ENCODE measurements at places on chromosomes 11 and 22.

DNA sequence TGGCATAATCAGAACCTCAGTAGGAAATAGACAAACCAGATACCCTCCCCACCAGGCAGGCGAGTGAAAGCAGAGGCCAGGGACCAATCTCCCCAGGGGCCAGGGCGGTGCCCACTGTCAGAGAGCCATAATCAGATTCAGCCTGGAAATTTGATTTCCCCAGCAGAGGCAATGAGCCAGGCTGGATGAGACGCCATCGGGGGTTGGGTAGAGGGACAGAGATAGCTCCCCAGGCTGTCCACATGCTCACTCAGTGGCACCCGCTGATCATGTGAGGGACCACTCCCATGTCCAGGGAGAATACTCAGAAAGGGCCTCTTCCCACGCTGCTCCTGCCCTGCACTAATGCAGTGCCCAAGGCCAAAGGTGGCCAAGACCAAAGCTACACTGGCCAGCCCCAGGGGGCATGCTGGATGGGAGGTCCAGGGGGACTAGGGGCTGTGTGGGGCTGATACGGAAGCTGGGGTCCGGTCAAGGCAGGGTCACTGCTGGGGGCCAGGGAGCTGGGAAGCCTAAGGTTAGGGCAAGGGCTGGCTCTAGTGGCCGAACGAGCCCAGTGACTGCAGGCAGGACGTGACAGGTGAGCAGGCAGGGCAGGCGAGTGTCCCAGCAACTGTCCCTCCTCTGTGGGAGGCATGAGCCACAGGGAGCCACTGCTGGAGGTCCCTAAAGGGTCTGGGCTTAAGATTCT is 19.8 kb downstream of the ARVCF start:
- no peak for DNase-seq

DNA sequence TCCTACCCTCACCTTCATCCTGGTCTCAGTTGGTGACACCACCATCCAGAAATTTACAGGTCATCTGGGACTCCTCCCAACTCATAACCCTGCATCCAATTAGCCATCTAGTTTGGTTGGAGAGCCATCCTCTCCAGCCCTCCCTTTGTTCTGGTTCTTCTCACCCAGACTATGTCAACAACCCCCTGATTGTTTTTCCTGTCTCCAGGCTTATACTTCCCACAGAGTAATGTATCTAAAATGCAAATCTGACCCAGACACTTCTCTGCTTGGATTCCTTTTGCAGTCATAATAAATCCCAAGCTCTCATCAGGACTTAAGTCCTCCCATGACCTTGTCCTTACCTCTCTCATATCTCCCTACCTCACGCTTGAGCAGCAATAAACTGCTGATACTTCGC is 3.0 kb downstream of the TTC12 start:
- DNase-seq, result peak; percentile 4

DNA sequence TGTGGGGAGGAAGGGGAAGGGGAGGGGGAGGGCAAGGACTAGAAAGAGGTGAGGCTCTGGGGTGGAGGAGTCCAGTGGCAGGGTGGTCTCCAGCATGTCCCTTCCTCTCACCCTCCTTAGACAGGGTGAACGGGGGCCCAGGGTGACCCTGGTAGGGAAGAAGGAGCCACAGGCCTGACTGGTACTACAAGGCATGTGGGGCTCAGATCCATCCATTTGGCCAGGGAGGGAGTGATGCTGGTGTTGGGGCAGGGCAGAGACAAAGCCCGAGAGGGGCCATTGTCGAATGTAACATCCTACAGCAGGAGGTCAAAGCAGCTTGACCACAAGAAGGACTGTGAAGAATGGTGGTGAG is 69.0 kb upstream of the SHISAL1 start:
- no peak for DNase-seq

DNA sequence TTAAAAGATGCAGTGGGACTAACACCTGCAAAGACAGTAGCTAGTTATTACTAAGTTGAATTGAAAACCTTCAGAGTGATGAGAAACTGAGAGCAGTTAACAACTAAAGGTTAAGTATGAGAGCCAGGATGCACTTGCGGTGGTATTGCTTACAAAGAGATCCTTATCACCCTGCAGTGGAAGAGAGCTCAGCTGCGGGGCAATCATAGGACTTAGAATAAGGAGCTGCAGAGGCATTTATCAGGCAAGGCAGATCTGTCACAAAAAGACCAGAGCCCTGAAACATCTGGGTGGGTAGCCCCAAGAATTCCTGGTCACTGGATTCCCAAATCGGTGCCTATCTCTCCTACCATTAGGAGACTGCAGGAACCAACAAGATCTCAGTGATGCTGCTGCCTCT is 34.3 kb upstream of the CFAP300 start:
- DNase-seq, result no peak

DNA sequence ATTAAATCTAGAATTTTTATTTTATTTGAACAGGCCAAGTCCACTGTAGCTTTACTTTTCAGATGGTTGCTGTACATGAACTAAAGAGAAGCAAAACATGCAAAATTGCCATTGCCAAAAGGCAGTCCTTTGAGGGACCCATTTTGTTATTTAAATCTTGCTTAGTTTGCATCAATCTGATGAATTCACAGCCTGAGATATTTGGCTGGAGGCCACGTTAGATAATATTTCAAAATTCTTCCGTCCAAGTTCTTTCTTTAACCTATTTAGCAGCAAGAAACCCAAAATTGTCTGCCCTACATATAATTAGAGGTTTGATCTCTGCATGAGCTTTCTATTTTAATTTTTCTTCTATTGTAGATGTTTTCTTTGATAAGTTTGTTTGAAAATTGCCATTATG is 1706.9 kb upstream of the RAG2 start:
- DNase-seq, result no peak

DNA sequence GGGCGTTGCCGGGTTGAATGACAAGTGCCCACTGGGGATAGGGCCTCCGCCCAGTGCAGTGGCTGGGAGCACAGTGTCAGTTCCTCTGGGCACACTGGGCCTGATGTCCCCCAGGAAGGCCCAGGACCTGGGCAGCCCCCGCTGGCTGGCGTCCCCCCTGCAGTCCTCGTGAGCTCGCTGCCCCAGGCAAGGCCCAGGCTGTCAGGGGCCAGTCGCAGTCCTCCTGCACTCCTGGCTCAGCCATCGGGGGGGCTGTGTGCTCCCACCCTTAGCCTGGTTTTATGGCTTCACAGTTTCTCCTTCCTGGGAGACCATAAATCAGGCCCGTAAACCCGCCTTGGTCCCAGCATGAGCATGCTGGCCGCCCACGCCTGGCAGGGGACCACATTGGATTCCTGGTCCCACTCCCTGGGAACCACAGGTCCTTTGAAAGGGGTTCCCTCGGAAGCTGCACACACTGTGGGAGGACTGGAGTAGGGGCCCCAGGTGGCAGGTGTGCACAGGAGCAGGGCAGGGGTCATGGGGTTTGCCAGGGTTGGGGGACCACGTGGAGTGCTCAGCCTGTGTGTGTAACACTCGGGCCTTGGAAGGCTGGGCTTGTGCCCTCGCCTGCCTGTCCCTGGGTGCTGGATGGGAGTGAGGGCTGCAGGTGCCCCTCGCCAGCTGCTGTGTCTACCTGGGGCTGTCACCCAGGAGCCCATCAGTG is 113.6 kb downstream of the KCNQ1OT1 start:
- DNase-seq, result no peak

- no peak for DNase-seq
Observed at GRCh38 chr11:113568566-113568965, 93.4 kb upstream of the DRD2 start.

- DNase-seq, result peak; percentile 62
Observed at GRCh38 chr11:100810146-100810545, 123.1 kb downstream of the ARHGAP42 start.

DNA sequence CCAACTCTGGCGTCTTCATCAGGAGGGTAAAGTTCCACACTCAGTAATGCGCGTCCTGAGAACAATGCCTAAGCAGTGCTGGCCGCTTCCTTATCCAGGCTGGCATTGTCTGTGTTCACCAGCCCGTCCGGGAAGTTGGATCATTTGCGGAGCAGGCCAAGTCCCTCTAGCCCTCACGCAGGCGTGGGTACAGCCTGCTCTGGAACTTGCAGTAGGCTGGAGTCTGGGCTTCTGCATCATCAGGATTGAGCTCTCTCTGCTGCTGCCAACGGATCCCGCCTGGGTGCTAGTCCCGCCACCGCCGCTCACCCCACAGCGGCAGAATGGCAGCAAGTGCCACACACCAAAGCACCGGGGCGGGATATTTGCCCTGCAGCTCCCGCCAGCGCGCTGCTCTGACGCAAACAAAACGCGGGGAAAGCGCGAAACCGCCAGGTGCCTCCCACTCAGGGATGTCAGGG is 29.0 kb downstream of the GLYATL1 start:
- no peak for DNase-seq

DNA sequence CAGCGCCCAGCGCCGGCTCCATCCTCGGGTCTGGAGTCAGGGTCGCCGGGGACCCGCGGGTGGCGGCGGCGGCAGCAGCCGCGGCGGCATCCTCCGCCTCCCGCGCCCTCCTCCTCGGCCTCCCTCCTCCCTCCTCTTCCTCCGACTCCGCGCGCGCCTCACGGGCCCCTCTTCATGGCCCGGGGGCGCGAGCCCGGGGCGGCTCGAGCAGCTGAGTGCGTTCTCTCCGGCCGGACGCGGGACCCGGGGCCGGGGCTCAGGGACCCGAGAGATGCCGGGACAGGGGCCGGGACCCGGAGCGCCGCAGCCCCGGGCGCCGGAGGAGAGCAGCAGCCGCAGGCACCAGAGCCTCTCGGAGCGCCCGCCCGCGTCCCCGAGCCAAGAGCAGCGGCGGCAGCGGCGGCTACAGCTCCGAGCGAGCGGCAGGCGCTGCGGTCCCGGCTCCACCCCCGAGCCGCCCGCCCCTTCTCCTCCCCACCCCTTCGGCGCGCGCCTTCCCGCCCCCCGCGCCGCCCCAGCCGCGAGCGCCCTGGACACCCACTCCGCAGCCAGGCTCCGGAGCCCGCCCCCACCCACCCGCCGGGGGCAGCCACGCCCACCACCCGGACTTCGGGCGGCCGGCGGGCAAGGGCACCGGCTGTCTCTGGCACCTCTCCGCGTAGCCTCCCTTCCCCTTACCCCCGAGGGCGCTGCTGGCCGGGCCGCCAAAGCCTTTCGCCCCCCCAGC is at the start of gene CHST1:
CHST1 (minus strand) TSS at position 417 of the 727 bp plus-strand sequence. CDS start 14,699 bp downstream, outside the sequence.
- no peak for DNase-seq

GRCh38 chr11:47083913-47084312 is 92.8 kb downstream of the ARFGAP2 start:
- DNase-seq, result peak; percentile 67

- no peak for DNase-seq
Observed at GRCh38 chr11:61315260-61315659, 17.6 kb downstream of the DDB1 start.

DNA sequence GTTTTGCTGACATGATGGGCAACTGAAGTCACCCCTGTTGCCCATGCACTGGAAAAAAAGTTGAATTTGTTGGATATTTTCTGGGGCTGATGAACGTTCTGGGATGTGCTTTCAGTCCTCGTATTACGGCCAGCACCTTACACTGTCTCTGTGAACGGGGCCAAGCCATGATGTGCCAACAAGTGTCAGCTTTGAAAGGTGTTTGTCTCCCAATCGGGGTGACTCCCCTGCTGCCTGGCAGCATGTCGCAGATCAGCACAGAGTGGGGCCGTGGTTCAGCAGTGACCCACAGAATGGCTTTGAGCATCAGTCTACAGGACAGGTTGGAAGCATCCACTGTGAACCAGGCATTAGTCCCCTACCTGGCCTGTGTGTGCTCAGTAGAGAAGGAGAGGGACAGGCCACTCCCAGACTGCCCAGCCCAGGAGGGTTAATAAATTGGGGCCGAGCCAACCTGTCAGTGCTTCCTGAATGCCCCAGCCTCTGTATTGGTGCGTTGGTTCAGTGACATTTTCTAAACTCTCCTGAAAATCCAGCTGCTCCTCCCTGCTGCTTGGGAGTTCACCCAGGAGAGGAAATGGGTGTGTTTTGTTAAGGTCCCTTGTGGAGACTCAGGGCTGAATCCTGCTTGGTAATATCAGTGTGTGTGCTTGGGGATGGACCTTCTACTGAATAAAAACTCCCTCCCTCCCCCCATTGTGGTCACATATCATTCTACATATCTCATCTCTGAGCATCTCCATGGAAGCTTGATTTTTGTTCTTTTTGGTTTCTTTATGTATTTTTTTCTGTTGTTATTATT is 50.7 kb upstream of the TTC12 start:
- no peak for DNase-seq

DNA sequence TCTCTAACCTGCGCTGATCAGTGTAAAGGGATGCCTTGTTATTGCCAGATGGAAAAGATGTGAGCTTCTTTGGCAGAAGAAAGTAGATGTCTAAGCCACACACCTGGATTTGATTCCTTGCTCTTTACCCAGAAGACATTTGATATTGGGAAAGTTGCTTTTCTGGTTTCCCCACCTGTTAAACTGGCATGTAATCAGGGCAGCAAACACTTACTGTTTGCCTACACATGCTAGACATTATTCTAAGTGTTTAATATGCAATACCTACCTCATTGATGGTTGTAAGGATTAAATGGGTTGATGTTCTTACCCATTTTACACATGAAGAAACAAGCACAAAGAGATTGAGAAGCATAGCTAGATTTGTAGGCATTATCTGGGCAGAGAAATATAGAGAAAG is 16.6 kb downstream of the ASRGL1 start:
- DNase-seq, result no peak

DNA sequence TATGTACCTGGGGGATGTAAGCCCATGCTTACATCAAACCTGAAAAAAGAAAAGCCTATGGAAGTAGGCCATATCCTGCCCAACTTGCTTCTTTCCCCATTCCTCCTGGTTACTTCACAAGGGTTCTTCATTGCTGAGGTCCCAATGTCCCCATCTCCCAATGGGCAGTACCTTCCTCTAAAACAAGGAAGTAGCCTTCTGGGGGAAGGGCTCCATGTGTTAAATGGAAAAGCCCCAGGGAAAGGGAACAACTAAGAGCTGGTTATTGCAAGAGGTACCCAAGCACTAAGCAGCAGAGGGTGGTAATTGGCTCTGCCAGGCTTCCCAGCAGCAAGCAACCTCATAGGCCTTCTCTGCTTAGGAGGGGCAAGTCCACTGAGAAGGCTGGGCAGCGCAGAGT is 11.3 kb downstream of the TMEM216 start:
- DNase-seq, result no peak

DNA sequence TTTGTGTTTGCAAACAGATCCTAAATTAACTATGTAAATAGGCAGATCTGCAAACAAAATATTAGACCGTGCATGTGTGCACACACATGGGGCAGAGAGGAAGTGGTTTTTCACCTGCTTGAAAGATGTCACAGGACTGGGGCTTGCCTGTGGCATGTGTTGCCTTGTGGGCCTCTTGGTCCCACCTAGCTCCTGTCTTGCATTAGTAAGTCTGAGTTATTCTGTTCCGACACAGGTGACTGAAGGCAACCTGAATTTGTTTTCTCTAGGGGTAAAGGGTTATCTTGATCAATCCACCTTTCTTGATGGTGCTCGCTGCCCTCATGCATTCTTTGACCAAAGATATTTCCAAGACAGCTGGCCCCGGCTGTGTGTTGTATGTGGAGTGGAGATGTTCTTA is 667.5 kb downstream of the NTM start:
- DNase-seq, result no peak

DNA sequence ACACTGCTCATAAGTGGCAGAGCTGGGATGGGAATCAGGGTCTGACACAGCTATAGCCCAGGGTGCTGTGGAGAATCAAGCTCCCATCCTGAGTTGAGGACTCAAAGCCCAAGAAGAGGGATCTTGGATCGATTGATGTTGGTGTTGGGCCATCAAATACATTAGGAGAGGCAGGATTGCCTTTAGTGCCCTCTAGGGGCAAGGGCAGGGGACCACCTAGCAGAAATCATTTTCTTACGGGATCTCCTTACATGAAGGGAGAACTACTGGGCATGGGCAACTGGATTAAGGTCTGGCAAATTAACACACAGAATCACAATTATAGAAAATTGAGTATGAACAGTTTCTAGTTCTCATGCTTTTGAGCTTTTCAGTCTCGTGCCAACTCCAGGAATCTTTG is 24.9 kb upstream of the EMSY start:
- DNase-seq, result no peak

GRCh38 chr22:50190182-50190940 is 4.6 kb downstream of the TRABD start:
- DNase-seq, result no peak
